Stimulated activated CD4-positive, alpha-beta T cell treated with anti-CD3 and anti-CD28 coated beads, Interleukin-12 subunit alpha, Interleukin-12 subunit beta, amount 100 ng/mL, for 4 hours (primary cell): ENCODE measurements at places on chromosomes 12 and 14.

DNA sequence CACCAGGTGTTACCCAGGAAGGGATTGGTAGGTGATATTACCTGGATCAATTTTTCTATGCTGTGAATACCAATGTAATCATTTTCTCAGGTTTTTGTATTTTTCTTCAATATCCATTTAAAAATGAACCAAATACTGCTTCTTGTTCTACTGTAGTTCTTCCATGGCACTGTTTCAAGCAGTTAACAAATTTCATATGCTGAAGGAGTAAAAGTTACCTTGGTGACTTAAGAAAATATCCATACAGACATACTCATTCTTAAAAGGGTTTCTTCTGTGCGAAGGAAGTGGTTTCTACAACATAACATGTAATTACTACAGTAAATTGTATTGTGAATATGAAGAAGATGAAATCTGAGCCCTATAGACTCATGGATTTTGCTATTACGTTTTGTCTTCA, 222.5 kb downstream of the TMEM117 start:
- no peak for DNase-seq

GRCh38 chr14:68626386-68626785, 166.5 kb downstream of the ZFP36L1 start:
- no peak for DNase-seq

GRCh38 chr12:19287302-19287701, 152.0 kb upstream of the AEBP2 start:
- no peak for DNase-seq

DNA sequence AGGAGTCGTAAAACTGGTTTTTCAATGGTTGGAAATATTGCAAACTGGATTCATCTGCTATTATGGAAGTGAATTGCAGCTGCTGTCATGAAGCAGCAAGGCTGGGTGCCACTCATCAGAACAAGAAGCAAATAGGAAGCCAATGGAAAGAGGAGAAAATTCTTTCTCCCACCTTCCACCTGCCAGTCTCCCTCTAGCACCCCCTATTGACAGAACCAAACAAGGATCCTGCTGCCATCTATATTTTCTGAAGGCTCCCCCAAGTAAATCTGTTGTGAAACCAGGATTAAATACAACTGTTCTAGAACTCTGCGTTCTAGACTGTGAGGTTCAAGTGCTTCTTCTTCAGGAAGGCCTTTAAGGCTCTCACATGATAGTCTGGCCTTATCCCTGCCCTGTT, 286.6 kb downstream of the AACS start:
- no peak for DNase-seq

DNA sequence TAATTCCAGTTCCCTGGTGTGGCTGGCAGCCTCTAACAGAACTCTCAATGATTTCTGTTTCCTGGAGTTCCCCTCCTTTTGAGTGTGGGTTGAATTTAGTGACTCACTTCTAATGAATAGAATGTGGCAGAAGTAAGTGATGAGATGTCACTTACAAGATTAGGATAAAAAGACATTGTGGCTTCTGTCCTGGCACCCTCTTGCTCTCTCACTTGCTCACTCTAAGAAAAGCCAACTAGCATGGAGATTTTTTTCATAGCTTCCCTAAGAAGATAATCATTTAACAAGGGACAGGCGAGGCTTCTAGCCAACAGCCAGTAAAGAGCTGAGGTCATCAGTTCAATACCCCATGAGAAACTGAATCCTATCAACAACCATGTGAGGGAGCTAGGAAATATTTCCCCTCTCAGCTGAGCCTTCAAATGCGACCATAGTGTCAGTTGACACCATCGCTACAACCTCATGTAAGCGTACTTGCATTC, 156.7 kb downstream of the TMTC3 start:
- no peak for DNase-seq

- DNase-seq = no peak
Measured at GRCh38 chr12:23084236-23084995, 459.4 kb downstream of the ETNK1 start.

DNA sequence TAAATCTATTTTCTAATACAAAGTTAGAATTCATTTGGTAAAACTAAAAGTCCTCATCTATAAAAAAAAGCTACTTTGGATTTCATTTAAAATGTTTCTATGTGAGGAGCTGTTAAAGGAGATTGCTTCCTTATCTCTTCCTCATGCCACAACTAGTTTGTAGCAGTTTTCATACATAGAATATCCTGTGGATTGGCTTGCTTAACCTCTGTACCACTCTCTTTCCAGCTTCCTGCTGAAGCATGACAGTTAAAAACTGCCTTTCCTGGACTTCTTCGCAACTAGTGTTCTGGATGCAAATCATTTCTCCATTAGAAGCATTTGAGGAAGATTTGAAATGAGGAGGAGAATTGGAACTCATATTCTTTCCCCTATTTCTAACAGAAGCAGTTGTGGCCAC, 49.6 kb downstream of the ST8SIA1 start:
- no peak for DNase-seq

GRCh38 chr12:89117448-89118034, 234.8 kb downstream of the DUSP6 start:
- no peak for DNase-seq

GRCh38 chr12:92041742-92042141, 103.9 kb downstream of the BTG1 start:
- DNase-seq = no peak

DNA sequence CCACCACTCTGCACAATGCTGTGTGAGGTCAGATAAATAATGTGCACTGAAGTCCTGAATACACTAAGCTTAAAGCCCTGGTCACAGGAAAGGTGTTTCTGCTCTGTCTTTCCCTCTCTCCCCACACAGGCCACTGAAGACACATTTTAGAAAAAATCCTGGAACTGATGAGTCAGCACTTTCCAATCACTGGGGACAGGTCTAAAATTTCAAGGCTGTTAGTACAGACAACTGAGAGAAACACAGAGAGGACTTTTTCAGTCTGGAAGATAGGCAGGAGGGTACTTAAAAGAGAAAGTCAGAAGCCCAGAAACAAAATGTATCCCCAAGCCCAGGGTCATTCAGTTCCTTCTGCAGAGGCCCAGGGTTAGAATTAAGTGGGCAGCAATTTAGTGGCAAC, 333.9 kb upstream of the CCDC196 start:
- DNase-seq = no peak
